Esophagus mucosa (tissue), 1 donor: ENCODE measurements at places on chromosomes 16 and 17. TPM values are rescaled to one million over a fixed set of nuclear protein-coding genes. Genes with fewer than 3 reads are reported as not detected.
A peak's percentile ranks its signal among the peaks of the same experiment; 100 is the strongest.

DNA sequence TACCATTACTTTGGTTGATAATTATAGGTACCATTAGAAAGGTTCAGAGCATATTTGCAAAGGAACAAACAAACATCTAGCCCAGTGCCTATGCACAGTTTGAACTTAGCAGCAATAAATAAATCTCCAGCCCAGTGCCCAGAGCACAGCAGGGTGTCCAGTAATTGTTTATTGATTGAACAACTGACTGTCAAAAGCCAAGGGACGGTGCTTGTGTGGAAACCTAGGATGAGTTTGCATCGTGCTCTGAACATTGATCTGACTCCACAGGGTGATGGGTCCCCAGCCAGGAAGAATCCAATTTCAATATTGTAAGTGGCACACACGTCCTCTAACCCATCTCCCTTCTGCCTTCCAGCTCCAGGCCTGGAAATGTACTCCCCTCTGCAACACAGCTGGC, 625.5 kb upstream of the C16orf82 start:
- ATAC-seq, result no peak

GRCh38 chr17:4987767-4988567, 492 bp upstream of the CAMTA2 start:
- ATAC-seq, result no peak

DNA sequence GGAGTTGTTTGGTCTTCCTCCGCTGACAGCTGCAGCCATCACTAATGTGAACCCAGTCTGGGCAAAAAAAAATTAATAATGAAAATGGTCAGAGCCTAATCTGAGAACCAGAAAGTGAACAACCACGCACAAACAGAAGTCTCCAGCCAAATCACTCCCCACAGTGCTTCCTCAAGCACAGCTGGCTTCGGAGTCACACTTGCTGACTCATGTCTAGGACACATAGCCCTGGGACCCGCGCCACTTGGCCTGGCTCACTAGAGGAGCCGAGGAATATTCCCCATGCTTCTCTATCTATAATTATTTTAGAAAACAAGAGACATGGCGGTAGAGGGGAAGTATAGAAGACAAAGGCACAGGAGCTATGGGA, 109.1 kb downstream of the ZFHX3 start:
- peak; percentile 76 for ATAC-seq

DNA sequence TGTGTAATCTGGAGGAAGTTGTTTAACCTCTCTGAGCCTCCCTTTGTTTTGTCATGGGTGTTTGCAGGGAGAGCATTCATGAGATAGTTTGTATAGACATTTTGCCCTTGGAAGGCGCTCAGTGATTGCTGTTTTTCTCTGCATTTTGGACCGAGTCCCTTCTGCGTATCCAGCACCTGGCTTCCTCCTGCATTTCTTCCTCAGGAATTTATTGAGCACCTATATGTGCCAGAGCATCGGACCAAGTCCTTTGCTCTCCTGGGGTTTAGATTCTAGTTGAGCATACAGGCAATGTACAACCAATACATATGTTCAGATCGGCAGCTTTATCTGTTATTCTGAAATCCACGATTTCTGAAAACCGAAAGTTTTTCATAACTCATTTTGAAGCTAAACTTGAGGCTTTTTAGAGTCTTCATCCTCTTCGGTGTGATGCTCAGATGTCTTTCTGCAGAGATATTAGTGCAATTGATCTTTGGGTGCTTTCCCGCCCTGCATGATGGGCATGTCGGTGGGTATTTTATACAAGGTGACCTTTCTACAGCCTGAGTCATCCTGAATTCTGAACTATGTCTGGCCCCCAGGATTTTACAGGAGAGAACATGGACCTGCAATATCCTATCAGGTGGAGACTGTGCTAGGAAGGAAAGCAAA, 4.1 kb downstream of the IL4R start:
- no peak for ATAC-seq

GRCh38 chr16:87608400-87608985, 6.2 kb downstream of the JPH3 start:
- ATAC-seq, result peak; percentile 44

- peak; percentile 54 for ATAC-seq
Observed at GRCh38 chr16:1414532-1415260, at the start of gene UNKL. TSS of gene UNKL (minus strand) at chr16:1414704. CDS start at chr16:1414691, 13 bp downstream.

DNA sequence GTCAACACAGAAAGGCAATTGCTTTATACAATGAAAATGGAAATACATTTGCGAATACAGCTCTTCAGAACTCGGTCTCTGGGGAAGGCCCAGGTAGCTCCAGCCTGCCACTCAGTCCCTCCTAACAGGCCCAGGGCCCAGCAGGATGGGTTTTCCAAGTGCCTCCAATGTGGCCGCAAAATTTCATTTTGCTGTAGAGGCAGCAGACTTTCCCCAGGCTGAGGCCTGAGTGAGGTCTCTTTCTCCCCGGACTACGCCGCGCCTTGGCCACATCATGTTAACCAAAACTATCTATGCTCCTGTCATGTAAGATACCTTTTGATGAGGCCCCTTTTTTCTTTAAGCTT, 606.0 kb upstream of the SALL1 start:
- no peak for ATAC-seq

Gene PIPOX
- total RNA-seq, result 0.64 TPM
